ENCODE measurements at places on chromosomes 12 and 14. TPM values are rescaled to one million over a fixed set of nuclear protein-coding genes. Genes with fewer than 3 reads are reported as not detected.

VPS29 gene
- 120 TPM for total RNA-seq

KRT80 gene
- total RNA-seq = 4.9 TPM

DNA sequence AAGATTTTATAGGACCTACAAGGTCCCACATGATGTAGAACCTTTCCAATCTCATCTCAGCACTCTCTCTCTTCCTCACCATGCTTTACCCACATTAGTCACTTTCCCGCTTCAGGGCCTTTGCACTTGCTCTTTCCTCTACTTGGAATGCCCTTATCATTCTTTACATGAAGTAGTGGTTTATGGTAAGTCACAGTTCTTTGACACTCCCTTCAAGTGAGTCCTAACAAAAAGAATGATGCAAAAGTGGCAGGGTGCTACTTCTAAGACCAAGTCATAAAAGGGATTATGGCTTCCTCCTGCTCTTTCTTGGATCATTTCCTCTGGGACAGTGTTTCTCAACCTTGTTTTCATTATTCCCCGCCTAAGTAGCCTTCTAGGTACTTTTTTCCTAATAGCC, 13.1 kb downstream of the TMBIM4 start:
- DNase-seq = peak; percentile 58
- H3K4me1 ChIP-seq = no peaks in the 10 kb centered on the region
- no peaks in the 10 kb centered on the region for H3K36me3 ChIP-seq
- H3K27ac ChIP-seq = peak overlapping the region; percentile 57
- no peak overlapping the region for H3K4me3 ChIP-seq

GRCh38 chr12:48973531-48973930, 2.0 kb upstream of the WNT10B start:
- peaks cover 27% of the 10 kb centered on the region for H3K4me1 ChIP-seq
- no peak overlapping the region for H3K27ac ChIP-seq
- peaks cover 64% of the 10 kb centered on the region for H3K27me3 ChIP-seq
- H3K4me3 ChIP-seq = no peak overlapping the region

DNA sequence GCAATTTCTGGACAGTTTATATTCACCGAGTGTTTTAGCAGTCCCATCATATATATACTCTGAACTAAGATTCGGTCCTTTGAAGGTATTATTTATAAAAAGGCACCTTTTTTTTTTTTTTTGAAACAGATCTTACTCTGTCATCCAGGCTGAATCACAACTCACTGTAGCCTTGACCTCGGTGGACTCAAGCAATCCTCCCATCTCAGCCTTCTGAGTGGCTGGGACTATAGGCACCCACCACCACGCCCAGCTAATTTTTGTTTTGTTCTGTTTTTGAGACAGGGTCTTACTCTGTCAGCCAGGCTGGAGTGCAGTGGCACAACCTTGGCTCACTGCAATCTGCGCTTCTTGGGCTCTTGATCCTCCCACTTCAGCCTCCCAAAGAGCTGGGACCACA, 52.1 kb downstream of the BTBD7 start:
- no peaks in the 10 kb centered on the region for H3K36me3 ChIP-seq
- H3K27ac ChIP-seq = no peak overlapping the region
- no peak overlapping the region for H3K4me3 ChIP-seq

Data from colonic mucosa (tissue), 4 donors.